ENCODE measurements at places on chromosomes 12 and 14. TPM values are rescaled to one million over a fixed set of nuclear protein-coding genes. Genes with fewer than 3 reads are reported as not detected.

DNA sequence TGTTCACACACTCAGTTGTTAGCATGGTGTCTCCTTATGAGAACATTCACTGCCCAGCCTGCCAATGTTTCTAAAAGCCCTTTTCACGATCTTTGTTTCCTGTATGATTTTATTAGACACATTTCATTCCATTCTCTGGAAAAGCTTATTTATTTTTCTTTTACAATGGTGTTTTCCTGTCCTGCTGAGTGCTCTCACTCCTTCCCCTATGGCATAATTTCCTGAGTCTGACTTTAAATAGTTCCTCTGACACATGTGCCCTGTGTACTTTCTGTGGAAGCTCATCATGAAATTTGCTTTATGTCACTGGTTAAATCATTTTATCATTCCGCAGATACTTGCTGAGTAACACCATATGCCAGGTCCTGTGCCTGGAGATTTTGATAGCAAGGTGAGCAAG is 612.0 kb downstream of the FLRT2 start:
- no peak for DNase-seq

The PIWIL1 gene
- total RNA-seq, result not detected

DNA sequence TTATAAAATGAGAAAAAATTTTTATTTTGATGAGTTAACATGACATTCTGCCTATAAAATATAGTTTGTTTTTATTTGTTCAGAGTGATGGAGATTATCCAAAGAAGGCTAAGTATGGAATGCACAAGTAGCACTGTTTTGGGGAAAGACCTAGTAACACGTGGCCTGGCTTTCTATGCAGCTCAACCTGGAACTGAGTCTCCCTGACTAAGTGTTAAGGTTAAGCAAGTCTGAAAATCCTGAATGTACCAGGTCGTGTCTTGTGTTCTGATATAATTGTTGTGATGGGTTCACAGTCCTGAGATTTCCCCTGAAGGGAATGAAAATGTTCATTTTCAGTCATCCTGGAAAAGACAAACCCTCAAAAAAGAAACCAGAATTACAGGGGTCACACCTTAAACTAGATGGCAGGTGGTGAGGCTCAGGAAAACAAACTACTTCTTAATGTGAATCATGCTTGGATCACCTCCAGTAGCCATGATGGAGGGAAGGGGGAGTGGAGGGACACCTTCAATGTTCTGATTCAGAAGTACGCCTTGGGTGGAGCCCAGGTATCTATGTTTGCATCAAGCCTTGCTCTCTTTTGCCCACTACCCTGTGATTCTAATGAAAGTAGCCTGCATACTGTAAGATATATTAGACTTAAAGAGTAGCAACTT is 236.8 kb downstream of the ALX1 start:
- no peak for DNase-seq

GRCh38 chr12:111788178-111788654 is 21.5 kb downstream of the ALDH2 start:
- no peak for DNase-seq

DNA sequence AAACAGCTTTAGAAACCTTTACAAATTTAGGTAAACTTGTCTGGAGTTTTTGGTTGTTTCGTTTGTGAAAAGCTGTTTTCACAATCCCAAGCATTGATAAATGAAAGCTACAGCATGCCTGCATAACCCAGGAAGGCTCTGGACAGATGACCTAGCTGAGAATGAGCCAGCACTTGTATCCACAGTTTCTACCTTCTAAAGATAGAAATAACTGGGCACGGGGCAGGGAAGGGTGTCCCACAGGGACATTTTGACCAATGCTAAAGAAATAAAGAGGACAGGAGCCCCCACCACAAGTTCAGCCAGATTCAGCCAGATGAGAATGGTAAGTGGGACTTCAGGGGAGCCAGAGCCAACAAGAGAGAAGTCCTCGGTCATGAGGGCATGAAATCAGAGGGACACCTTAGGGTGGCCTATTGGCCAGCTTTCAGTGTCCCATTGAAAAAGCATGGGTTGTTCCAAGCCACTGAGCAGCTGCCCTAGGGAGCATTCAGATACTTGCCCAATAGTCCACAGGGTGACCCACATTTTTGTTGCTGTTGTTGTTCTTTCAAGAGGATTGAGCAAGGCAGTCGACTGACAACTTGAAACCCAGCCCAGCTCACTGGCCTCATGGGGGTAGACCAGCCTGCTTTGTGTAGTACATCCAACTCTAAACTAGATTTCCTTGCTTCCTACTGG is 140.3 kb upstream of the NUDT4 start:
- DNase-seq, result no peak

DNA sequence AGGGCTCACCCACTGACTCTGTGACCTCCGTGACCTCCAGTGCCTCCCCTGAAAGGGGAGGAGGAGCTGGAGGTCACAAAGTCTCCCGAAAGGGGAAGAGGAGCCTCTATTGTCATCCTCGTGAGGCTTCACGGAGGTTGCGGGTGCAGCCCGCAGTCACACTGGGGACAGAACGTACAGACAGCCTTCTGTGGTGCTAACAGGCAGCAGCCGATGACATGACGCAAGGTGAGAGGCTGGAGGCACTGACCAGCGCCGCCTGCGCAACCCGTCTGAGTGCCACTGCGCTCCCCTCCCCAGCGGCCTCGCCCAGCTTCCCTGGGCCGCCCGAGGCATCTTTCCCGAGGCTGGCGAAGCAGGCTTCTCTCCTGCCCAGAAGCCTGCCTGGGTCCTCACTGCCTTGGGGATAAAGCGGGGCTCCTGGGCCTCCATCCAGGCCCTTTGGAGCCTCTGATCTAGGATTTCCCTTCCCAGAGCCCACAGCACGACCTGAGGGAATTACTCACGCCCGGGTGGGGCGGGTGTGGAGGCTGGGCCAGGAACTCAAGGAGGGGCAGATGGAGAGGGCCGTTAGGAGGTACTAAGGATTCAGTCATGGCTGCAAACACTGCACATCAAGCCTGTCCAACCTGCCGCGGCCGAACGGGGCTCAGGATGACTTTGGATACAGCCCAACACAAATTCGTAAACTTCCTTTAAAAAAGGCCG is 12.3 kb upstream of the LBHD2 start:
- DNase-seq, result no peak

The KRT2 gene
- total RNA-seq, result not detected

- no peak for DNase-seq
Measured at GRCh38 chr12:69002969-69003368, 70.0 kb upstream of the CPM start.

The KRT81 gene
- not detected for total RNA-seq

The ABHD12B gene
- total RNA-seq, result not detected

- DNase-seq, result no peak
Measured at GRCh38 chr14:55800156-55800785, 220.3 kb downstream of the KTN1 start.

DNA sequence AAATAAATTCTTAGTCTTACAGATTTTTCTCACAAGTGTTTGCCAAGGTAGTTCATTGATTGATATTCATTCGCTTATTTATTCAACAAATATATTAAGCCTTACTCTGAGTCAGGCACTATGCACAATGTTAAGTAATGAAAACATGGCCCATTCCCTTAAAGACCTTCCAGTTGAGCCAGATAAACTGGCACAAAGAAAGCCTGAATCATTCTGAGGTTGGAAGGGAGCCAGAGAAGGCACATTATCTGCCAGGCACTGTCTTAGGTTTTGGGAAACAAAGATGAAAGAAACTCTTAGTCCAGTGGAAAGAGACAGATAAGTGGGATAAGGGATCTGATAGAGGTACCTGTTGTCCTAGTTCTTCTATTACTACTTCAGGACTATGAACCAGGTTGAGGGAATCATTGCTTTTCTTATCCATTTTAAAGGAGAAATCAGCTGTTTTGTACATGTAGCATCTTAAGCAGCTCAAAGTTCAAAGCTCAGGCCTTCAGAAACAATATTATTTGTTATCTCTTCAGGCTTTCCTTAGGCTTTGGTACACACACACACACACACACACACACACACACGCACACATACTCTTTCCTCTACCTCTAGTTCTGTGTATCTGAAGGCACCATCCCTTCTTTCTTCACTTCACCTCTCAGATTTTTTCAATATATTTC is 27.0 kb downstream of the PDE6H start:
- DNase-seq, result no peak

- DNase-seq, result peak; percentile 29
Measured at GRCh38 chr12:53996240-53997203, 3.4 kb upstream of the HOXC9 start.

DNA sequence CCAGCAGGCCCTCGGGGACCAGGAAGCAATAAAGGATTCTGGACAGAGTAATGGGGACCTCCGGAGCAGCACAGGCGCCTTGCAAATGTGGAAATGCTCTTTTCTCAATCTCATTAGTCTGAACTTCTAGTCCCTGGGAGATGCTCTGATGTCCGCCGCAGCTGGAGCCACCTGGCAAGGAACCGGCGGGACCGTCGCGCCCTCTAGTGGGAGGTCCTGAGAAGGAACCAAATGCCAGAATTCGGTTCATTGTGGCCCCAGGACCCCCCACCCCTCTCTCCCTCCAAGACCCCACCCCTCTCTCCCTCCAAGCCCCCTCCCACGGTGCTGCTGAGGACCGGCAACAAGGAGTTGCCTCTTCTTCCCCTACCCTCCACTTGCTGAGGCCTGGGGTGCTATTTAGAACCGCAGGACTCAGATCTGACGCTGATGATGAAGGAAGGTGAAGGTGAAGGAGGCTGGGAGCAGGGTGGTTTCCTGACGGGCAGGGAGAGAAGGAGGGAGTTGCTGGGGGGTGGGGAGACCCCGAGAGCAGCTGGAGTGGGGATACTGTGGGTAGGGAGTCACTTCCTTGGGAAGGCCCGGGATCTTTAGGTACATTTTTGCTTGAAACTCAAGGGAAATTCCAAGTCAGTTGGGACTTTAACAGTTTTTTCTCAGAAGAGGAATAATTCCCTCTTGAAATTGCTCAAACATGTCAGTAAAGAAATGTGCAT is 42.5 kb downstream of the SMIM41 start:
- peak; percentile 78 for DNase-seq

Measured in activated naive CD4-positive, alpha-beta T cell treated with anti-CD3 and anti-CD28 coated beads for 36 hours (primary cell).